ENCODE measurements at places on chromosomes 1 and 21.

GRCh38 chr1:112457241-112457640, 51.5 kb upstream of the WNT2B start:
- DNase-seq = no peak

GRCh38 chr1:162023547-162024501, at the start of gene OLFML2B:
Gene OLFML2B, minus strand, starts transcription at chr1:162023869. Its CDS starts 439 bp downstream, at chr1:162023430.
- DNase-seq = peak; percentile 75

GRCh38 chr21:44792702-44793591, 8.7 kb downstream of the UBE2G2 start:
- DNase-seq = peak; percentile 58

- DNase-seq = no peak
Observed at GRCh38 chr1:29471487-29472313, 235.4 kb downstream of the PTPRU start.

DNA sequence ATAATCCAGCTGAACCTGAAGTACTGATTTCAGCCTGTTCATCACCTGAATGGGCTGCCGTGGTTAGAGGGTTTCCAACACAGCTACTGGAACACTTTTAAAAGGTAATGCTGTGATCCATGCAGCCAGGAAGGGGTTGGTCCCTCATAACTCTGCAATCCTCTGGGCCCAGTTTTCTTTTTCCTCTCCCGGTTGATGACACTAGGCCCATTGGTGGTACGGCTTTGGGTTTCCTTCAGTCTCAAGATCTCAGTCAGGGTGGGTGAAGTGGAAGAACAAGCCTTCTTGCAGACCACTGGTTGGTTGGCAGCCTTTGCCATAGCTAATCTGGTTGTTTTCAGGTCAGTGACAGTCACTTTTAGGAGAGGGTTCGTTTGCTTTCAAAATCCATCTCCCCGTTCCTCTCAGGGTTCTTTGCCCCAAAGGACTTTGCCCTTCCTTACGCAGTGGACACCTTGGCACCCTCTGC, 502 bp upstream of the SLC35A3 start:
- DNase-seq = no peak

- no peak for DNase-seq
Observed at GRCh38 chr1:48026701-48027532, 29.7 kb upstream of the TRABD2B start.

DNA sequence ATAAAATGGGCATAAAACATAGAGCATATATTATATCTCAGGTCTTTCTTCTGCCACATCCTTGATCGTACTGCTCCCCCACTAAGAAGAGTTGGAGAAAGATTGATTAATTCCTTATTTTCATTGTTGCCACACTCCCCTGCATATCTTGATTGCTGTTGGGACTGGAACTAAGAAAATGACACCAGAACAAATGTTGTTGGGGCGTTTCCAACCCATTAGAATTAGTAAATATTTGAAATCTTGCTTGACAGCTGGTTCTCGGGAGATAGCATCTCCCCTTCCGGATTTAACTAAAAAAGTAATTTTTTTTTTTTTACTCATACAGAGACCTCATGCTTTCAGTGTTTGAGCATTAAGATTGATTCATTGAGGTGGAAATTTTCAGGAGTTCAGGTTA, 493.0 kb upstream of the PLXNA2 start:
- DNase-seq = no peak

GRCh38 chr1:224923726-224924125, 5.7 kb upstream of the DNAH14 start:
- DNase-seq = no peak

DNA sequence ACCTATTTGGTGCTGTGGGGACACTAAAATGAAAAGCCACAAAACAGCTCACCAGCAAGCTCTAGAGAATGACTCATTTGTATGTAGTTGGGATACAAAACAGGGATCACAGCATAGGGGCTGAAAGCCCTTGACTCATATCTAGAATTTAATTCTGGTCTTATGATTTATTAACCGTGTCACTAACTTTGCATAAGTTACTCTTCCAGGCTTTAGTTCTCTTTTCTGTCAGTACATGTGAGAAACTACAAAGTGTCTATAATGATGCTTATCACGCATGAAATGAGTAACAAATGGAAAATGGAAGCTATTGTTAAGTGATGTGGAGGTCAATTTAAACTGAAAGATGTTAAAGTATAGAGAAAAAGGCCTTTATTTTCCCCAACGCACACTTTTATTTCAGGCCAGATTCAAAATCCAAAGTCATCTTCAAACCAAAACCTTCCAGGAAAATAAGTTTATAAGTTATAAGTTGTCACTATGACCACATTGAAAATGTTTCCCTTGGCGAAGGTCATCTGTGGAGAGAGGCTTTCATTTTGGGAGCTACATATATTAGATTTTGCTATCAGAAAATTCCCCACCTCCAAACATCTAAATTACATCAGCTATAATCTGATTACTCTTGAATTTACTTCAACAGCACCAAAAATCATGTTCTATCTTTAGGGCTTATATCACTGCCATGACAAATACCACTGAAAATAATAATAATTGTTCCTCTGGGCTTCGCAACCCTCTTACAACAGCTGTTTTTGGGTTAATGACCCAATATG, 430.5 kb downstream of the MRPL39 start:
- DNase-seq = peak; percentile 22

DNA sequence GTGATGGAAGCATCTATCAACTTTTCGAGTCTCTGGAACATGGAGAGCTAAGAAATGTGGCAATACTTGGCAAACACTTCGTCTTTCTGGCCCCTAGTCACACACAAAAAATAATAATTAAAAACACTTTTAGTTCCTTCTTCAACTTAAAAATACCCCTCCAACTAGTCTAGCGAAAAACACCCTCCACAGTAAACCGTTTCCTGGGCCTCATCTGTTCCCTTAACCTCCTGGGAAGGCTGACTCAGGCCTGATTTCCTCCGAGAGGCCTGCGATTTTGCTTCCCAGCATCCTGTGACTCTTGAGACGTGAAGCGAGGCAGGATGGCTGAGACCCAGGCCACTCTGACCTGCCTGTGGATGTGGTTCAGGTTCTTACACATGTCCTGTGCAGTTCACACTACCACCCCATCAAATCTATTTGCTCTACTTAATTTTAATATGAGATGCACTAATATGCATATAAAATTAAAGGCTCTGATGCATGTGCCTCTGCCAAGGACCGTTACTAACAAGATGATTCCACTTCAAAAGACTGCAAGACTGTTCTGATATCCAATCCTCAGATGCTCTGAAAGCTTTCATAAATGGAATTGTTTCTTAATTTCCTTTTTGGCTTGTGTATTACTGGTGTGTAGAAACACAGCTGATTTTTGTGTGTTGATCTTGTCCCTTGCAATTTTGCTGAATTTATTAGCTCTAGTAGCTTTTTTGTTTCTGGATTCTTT, 3.5 kb downstream of the NAV1 start:
- peak; percentile 76 for DNase-seq

GRCh38 chr1:100239961-100240360, 9.7 kb downstream of the DBT start:
- no peak for DNase-seq

DNA sequence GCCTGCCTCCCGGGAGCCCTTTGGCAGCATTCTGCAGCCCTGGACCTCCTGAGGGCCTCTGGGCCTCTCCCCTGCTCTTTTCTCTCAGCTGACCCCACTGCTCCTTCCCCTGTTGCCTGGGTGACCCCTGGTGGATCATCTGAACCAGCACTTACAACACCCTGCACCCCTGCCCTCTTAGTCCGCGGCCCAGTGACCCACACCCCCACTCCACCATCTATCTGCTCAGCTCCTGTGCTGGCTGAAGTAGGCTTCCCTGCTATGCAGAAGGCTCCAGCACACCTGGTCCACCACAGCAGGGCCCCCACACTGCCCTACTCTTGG, 74.0 kb downstream of the DMRTA2 start:
- no peak for DNase-seq

- DNase-seq = no peak
Observed at GRCh38 chr1:238582816-238583215, 692.1 kb upstream of the ZP4 start.

DNA sequence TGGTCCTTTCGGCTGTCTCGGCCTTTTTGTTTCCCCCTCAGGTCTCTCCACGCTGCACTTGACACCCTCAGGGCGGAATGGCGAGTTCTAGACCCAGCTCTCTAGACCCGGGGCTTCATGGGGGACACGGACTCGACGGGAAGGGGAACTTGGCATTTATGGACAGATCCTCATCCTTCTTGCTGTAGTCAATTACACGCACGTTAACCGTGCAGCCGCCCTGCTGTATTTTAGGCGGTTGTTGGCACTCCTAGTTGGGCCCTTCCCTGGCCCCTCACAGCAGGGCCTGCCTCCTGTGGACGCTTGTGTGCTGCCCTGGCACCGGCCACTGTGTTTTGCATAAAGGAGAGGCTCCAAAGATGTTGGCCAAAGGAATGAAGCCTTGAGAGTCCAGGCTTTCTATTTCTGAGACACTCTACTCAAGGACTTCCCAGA, 558 bp upstream of the BTG3 start:
- peak; percentile 9 for DNase-seq
